Right renal pelvis (tissue), 4 donors: ENCODE measurements at places on chromosomes 11 and 22. TPM values are rescaled to one million over a fixed set of nuclear protein-coding genes. Genes with fewer than 3 reads are reported as not detected.

The OR52N4 gene
- polyA plus RNA-seq: not detected

The CASP1 gene
- polyA plus RNA-seq: 4.6 TPM

- no peak for DNase-seq
Measured at GRCh38 chr22:19801340-19802000, 40.9 kb downstream of the TBX1 start.

DNA sequence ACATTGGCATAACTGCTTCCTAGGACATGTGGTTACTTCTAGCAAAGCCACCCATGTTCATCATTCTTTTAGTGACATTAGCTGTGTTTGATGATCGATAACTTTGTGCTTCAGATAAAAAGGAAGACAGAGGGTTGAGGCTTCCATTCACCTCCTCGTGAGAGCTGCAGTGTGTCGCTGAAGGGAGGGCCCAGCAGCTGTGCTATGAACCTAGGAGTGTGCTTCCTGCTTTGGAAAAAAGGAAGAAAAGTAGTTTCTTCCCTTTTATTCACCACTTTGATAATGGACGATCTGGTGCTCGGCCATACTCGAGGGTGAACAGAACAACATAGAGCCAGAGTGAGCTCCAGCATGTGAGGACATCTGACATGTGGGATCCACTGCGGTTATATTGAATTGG, 6.1 kb upstream of the RFPL2 start:
- DNase-seq: no peak

DNA sequence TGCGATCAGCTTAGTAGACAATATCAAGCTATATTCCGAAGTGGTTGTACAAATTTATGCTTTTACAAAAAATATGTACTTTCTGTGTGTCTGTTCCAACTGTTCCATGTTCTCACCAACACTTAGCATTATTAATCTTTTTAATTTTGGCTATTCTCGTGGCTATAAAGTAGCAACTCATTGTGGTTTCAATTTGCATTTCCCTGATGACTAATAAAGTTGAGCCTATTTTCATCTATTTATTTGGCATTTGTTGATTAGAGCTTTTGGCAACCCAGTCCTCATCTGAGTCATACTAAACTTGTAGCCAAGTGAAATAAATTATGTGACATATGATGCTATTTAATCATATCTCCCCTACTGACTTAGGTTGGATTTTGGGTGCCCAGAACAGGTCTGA, 115.9 kb downstream of the FBXO7 start:
- DNase-seq: no peak

- DNase-seq: no peak
Measured at GRCh38 chr11:12051287-12051662, 42.8 kb upstream of the DKK3 start.
